Stimulated activated CD4-positive, alpha-beta T cell treated with anti-CD3 and anti-CD28 coated beads, Interleukin-1b, Interleukin-23, amount 100 ng/mL, for 24 hours (primary cell): ENCODE measurements at places on chromosomes 2 and 18.

- no peak for DNase-seq
Measured at GRCh38 chr2:131105950-131106801, 1.0 kb downstream of the PLEKHB2 start.

DNA sequence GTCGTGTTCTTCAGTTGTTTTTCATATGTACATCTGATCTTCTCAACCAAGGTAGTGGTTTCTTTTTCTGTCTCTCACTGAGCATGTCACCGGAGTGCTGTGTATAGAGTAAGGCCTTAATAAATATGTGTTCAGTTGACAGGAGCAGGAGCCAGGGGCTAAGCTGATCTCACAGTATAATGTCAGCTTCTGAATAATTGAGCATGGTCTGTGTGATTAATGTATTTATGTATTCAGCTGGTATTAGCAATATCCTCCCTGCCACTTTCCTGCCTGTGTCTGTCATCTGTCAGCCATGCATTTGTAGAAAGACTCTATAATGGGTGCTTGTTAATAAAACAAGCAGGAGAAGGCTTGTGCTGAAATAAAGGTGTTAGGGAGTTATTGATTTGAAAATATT is 198.9 kb downstream of the ADCYAP1 start:
- no peak for DNase-seq

- DNase-seq, result no peak
Measured at GRCh38 chr2:117686699-117687098, 127.8 kb upstream of the DDX18 start.

GRCh38 chr2:208541461-208541988 is 134.9 kb downstream of the PTH2R start:
- DNase-seq, result no peak

DNA sequence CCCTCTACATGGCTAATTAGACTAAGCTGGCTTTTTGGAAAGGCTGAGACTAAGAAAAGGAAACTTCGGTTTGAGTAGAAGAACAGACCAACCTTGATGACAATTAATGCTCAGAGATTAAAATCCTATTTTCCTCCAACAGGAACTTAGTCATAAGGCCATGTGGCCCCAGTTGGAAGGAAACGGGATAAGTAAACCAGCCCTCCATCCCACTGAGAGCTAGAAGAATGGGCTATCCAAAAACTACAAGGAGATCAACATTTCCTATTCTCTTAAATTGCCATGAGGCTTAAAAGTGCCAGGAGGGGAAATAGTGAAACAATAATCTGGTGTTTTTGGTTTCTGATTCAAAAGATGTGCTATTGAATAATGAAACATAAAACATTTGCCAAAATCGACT is 216.6 kb downstream of the PAX3 start:
- DNase-seq, result no peak

DNA sequence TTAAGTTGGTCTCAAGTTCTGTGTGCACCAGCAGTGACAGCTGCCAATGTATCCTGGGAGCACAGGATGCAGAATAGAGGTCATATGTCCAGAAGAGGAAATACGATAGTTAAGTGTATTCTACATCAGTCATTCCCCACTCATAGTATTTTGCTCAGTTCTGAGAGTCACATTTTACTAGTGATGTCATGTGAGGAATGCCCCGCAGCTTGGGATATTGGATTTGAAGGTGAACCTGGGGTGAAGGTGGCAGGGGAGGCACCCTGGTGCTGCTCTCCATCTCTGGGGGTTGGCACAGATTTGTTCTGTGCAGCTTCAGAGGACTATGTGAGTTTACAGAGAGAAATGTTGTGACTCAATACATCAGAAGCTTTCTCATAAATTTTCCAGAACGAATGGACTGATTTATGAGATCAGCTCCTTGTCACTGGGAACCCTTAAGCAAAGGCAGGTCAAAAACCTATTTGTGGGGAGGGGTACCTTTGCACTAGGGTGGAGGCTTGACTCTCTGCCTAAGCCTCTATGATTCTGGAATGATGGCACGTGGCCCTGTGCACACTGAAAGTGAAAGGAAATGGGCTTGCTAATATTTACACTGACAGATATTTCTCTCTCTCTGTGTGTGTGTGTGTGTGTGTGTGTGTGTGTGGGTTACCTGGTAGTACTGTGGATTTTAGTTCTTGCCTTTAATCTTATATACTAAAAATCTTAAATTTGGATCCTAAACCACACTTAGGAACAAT is 95.9 kb downstream of the NEB start:
- DNase-seq, result no peak

GRCh38 chr2:32947484-32948143 is 861 bp downstream of the LTBP1 start:
- DNase-seq, result no peak

DNA sequence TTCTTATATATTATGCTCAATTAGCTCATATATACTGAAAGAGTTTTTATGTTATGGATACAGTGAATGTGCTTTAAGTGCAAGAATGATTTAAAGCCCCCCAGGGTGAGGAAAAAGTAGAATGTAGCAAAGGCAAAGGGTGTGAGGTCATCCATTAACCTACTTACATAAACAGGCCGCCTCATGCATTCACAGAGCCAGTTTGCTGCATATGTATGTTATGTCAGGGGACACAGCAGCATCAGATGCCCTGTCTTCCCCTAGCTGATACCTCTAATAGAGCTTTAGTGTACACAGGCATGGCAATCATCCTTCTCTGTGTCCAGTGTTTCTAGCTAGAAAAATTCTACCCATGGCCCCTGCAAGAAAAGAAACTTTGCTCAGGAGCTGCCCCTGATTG is 187.8 kb upstream of the FSHR start:
- DNase-seq, result no peak

GRCh38 chr18:75553021-75553420 is 125.5 kb upstream of the SMIM21 start:
- no peak for DNase-seq

DNA sequence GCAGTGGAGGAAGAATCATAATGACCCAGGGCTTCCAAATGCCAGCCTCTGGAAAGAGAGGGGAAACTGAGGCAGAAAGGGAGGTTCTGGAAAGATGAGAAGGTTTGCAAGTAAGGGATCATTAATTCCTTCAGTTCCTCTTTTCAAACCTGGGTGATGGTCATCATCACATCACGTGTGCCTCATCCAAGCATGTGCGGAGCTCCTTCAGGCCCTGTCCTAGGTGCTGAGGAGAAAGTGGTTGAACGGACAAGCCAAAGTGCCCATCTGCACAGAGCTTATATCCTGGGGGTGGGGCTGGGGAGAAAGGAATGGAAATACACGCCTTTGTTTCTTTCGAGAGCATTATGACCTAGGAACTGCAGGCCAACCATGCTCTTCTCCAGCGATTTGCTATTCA is 60.2 kb upstream of the AFF3 start:
- DNase-seq, result no peak

DNA sequence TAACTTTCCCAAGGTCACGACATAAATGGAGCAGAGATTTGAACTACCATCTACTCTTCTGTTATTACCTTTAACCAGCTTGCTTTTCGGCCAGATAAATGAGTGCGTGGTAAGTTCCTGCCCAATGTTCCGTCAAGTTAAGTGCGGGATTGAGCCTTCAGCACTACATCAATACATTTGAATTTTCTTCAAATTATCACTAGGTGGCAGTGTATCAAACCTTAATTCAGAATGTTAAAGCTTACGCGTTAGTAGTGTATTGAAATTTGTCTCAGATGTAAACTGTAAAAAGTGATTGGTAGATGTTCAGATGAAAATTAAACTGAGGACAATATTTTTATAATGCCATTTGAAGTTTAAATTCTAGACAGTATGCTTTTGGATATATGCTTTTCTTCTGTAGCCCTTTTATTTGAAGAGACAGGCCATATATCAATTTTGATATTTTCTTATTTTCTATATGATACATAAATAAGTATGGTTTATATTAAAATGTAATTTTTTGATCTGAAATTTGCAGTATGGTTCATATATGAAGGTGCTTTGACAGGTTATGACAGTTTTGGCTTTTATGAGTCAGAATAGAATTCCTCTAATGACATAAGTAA is 681.3 kb downstream of the ADCYAP1 start:
- DNase-seq, result no peak

DNA sequence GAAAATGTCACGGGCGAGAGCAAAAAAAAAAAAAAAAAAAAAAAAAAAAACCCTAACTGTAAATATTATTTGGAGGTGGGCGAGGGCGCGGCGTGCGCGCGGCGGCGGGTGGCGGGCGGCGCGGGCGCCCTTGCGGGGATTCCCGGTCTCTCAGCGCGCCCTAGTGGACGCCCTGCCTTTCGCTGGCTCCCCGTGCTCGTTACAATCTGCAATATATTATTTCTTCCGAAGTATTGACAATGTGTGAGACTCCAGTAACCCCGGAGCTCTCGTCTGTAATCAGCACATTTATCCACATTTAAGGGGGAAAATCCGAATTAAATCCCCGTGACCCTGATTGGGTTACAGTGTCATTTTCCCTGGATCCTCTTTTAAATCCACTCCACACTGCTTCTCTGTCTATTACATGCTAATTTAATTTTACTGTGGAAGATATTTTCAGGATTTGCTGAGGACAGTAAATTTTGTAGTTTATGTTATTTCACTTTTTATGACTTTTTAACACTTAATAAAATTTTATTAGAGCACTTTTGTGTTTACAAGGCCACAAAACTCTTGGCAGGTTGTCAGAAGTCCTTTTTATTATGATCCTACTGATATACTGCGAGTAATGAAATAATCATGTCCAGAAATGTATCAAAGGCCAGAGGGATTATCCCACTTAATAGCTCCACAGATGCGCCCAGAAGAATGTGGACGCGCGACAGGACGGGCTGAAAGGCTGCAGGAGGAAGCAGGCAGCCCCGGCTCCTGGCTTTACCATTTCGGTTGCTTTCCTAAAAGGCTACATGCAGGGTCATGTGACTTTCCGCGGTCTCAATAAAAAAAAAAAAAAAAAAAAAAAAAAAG is 369.1 kb downstream of the MTX2 start:
- DNase-seq, result peak; percentile 36

- DNase-seq, result no peak
Measured at GRCh38 chr2:191618786-191619185, 59.1 kb upstream of the NABP1 start.
